Sigmoid colon (tissue), 7 donors: ENCODE measurements at places on chromosomes 3 and 15. TPM values are rescaled to one million over a fixed set of nuclear protein-coding genes. Genes with fewer than 3 reads are reported as not detected.

The CD86 gene
- 18.5 TPM for polyA plus RNA-seq

The A4GNT gene
- polyA plus RNA-seq = not detected

The GOLGA8A gene
- polyA plus RNA-seq = 22.5 TPM

The SOX2 gene
- polyA plus RNA-seq = not detected

The IMPG2 gene
- polyA plus RNA-seq = not detected

The PLA1A gene
- polyA plus RNA-seq = 0.69 TPM

The ACTC1 gene
- 11.1 TPM for polyA plus RNA-seq
